ENCODE measurements at places on chromosomes 11 and 22. TPM values are rescaled to one million over a fixed set of nuclear protein-coding genes. Genes with fewer than 3 reads are reported as not detected.

- H3K4me3 ChIP-seq = no peak overlapping the region
- H3K36me3 ChIP-seq = no peaks in the 10 kb centered on the region
- H3K27me3 ChIP-seq = no peaks in the 10 kb centered on the region
- H3K4me1 ChIP-seq = no peaks in the 10 kb centered on the region
- no peak for DNase-seq
Measured at GRCh38 chr11:12075822-12076821, 34.3 kb upstream of the MICAL2 start.

DNA sequence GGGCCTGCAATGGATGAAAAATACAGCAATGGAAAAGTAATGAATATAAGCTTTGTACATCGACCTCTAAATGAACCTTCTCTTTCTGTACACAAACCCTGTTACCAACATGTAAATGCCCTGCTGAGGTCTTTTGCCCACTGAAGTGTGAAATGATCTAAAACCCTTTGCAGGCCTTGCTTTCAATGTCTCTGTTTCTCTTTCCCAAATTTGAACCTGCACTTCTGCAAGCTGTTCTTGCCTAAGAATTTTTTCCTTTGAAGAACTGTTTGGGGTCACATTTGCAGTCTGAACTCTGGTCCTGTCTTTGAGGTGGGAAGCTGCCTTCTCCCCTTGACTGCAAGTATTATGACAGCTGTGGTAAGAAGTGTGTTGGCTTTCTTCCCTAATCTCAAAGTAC lies 1237.1 kb downstream of the FAM181B start:
- no peaks in the 10 kb centered on the region for H3K36me3 ChIP-seq
- H3K27ac ChIP-seq = no peak overlapping the region
- H3K4me1 ChIP-seq = no peaks in the 10 kb centered on the region
- DNase-seq = no peak
- H3K27me3 ChIP-seq = no peaks in the 10 kb centered on the region

DNA sequence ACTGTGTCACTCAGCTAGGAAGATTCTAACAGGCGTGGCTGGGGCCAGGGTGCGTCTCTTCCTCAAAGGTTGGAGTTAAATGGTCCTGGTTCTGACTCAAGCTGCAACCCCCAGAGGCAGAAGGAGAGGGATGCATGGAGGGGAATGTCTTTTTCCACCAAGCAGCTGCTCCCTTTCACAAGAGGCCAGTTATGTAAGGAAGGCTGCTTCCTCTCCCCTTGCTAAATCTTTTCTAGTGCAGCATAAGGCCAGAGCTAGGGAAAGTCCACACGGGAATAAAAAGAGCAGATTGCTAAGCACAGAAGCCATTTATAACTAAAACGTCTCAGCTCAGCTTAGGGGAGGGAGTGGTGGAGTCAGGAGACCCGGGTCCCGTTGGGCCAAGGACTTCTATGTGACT lies 10.0 kb downstream of the PVALB start:
- no peaks in the 10 kb centered on the region for H3K36me3 ChIP-seq
- DNase-seq = no peak
- H3K4me1 ChIP-seq = no peaks in the 10 kb centered on the region
- H3K27me3 ChIP-seq = peaks cover 10% of the 10 kb centered on the region
- H3K27ac ChIP-seq = no peak overlapping the region

DNA sequence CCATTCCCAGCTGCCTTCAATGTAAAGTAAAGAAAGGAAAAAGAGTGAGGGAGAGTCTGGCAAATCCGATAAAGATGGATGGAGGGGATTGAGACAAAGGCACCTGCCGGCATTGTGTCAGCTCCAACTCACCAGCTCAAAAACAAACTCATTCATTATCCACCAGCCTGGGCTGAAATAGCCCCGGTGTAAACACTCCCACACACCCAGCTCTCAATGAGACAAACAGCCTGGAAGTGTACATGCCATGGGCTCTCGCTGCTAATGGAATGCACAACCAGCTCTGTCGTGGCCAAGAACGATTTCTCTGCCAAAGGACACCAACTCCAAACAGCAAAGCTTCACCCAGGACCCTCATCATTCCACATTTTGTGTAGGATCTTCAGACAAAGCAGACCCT lies 89.3 kb upstream of the OPCML start:
- H3K27me3 ChIP-seq = no peaks in the 10 kb centered on the region
- H3K27ac ChIP-seq = no peak overlapping the region
- H3K36me3 ChIP-seq = no peaks in the 10 kb centered on the region
- no peak for DNase-seq

- H3K4me3 ChIP-seq = no peak overlapping the region
- H3K27me3 ChIP-seq = no peaks in the 10 kb centered on the region
- H3K4me1 ChIP-seq = no peaks in the 10 kb centered on the region
- no peak overlapping the region for H3K27ac ChIP-seq
- DNase-seq = no peak
Measured at GRCh38 chr11:31764766-31765165, 46.4 kb downstream of the PAX6 start.

GRCh38 chr11:4479644-4480043 lies 2.8 kb upstream of the OR52K1 start:
- H3K4me1 ChIP-seq = no peaks in the 10 kb centered on the region
- H3K36me3 ChIP-seq = no peaks in the 10 kb centered on the region
- no peaks in the 10 kb centered on the region for H3K27me3 ChIP-seq
- H3K27ac ChIP-seq = no peak overlapping the region
- DNase-seq = no peak
- no peak overlapping the region for H3K4me3 ChIP-seq

- DNase-seq = no peak
- H3K36me3 ChIP-seq = no peaks in the 10 kb centered on the region
- H3K4me1 ChIP-seq = no peaks in the 10 kb centered on the region
- H3K27me3 ChIP-seq = peaks cover 54% of the 10 kb centered on the region
- no peak overlapping the region for H3K4me3 ChIP-seq
Measured at GRCh38 chr11:9089636-9090035, 1.8 kb downstream of the SCUBE2 start.

DNA sequence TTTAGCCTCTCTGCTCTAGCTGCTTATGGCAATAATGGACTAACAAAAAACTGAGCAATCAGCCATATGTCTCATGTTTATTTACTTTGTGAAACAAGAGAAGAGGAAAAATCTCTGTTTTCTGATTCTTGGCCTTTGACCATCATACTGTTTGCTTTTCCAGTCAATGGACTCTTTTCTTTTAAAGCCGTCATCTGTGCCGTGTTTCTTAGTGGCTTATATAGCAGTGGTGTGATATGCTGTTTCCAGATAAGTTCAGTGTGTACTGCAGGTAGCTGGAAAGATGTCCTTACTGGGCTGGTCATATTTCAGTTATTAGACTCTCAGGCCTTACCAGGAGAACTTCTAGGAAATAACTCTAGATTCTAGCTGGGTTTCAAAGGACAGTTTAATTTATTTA lies 33.6 kb upstream of the TECTA start:
- H3K4me3 ChIP-seq = no peak overlapping the region
- H3K27me3 ChIP-seq = no peaks in the 10 kb centered on the region
- no peak overlapping the region for H3K27ac ChIP-seq
- H3K36me3 ChIP-seq = peaks cover 42% of the 10 kb centered on the region
- H3K4me1 ChIP-seq = no peaks in the 10 kb centered on the region

DNA sequence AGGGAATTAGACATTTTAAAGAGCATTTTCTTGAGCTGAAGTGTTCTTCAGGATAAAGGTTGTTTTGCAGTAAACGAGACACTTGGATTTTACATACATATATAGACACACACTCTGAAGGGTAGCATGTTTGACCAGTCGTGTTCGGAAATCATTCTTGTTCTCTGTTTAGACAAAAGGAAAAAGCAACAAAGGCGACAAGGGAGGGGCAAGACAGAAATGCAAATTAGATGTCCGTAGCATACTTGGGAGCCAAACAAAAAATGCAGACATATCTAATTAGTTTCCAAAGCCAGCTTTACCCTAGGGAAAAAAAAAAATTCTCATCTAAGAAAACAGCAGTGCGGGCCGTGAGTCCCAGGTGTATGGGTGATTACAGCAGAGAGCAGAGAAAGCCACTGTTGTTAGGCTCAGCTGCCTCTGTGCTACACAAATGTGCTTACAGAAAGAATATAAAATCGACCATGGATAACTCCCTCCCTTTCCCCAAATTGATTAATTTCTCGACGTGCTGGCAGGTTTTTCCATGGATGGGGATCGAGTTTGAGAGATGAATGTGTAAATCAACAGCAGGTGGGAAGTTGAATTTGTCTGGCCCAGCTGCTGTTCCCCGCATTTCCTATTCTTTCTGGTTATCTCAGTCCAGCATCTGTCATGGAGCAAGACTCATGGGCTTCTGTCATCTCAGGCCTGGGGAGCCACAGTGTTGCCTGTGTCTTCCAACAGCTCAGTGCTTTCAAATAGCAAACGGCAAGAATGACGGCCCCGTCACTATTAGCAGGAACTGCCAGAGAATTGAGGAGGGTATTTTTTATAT lies 176.5 kb upstream of the TTC12 start:
- H3K36me3 ChIP-seq = no peaks in the 10 kb centered on the region
- H3K27me3 ChIP-seq = no peaks in the 10 kb centered on the region
- DNase-seq = no peak
- no peak overlapping the region for H3K4me3 ChIP-seq
- peak overlapping the region; percentile 82 for H3K27ac ChIP-seq

GRCh38 chr22:47572443-47572842 lies 810.0 kb downstream of the TBC1D22A start:
- H3K4me3 ChIP-seq = no peak overlapping the region
- no peak for DNase-seq
- no peaks in the 10 kb centered on the region for H3K27me3 ChIP-seq
- H3K4me1 ChIP-seq = no peaks in the 10 kb centered on the region
- no peaks in the 10 kb centered on the region for H3K36me3 ChIP-seq

- DNase-seq = peak; percentile 71
- H3K36me3 ChIP-seq = no peaks in the 10 kb centered on the region
- H3K4me3 ChIP-seq = peak within 1 kb of the TSS; percentile 79
- peak within 1 kb of the TSS; percentile 81 for H3K27ac ChIP-seq
- peaks cover 11% of the 10 kb centered on the region for H3K27me3 ChIP-seq
Measured at GRCh38 chr22:17774206-17774925, at the start of gene BID. BID (minus strand) TSS chr22:17774469; CDS start chr22:17750116, 24,353 bp downstream.

- no peaks in the 10 kb centered on the region for H3K36me3 ChIP-seq
- no peak overlapping the region for H3K27ac ChIP-seq
- DNase-seq = no peak
- no peaks in the 10 kb centered on the region for H3K27me3 ChIP-seq
Measured at GRCh38 chr11:13465909-13466371, 2.9 kb upstream of the BTBD10 start.

GRCh38 chr11:8060146-8060719 lies 20.8 kb upstream of the TUB start:
- no peaks in the 10 kb centered on the region for H3K27me3 ChIP-seq
- H3K4me3 ChIP-seq = no peak overlapping the region
- no peak for DNase-seq
- no peaks in the 10 kb centered on the region for H3K36me3 ChIP-seq

DNA sequence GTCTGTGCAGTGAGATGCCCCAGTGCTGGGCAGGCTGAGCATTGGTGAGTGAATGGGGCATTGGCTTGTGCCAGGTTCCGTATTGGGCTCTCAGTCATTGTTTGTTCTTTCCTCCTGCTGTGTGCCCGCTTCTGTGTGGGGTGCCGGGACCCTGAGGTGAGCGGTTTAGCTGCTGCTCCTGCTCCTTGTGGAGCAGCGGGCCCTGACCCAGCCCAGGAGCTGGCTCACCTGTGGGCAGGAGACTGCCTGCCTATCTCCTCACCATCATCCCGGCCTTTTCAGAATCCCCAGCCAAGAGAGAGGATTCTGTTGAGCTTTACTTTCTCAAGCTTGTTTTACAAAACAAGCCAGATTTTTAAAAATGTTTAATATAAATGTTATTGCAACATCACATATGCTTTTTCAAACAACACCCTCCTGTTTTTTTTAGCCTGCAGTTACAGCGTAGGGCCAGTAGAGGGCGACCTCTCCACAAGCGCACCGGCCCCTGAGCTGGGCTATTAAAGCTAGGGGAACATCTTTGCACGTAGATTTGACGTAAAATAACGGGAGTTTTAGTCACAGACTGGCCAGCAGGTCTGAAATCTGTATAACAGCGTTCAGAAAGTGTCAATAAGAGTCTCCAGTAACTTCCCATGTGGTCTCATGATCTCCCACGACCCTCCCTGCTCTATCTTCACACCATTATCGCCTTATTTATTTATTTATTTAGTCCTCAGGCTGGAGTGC lies 25.1 kb upstream of the RELT start:
- H3K27me3 ChIP-seq = no peaks in the 10 kb centered on the region
- peaks cover 15% of the 10 kb centered on the region for H3K36me3 ChIP-seq
- peak; percentile 81 for DNase-seq

DNA sequence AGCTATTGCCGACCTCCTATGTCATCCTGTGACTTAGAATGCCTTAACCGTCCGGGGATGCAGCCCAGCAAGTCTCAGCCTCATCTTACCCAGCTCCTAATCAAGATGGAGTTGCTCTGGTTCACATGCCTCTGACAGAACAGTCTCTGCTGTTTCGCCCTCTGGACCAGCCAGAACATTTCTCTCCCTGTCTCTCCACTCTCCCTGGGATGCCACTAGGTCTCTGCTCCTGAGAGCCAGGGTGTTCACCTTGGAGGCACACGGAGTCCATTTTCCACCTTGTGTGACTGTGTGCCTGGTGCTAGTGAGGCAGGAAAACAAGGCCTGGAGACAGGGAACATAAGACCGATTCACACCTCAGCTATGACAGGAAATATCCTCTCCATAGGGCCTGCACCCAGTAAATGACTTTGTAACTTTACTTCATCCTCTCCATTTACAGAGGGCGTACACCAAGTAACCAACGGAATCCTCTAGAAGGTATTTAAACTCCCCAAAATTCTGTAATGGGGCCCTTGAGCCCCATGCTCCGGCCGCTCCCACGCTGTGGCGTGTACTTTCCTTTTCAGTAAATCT lies 16.8 kb upstream of the B4GALNT4 start:
- H3K36me3 ChIP-seq = no peaks in the 10 kb centered on the region
- DNase-seq = no peak
- peaks cover 6% of the 10 kb centered on the region for H3K4me1 ChIP-seq
- no peaks in the 10 kb centered on the region for H3K27me3 ChIP-seq
- H3K4me3 ChIP-seq = no peak overlapping the region

- no peaks in the 10 kb centered on the region for H3K4me1 ChIP-seq
- H3K4me3 ChIP-seq = no peak overlapping the region
- H3K36me3 ChIP-seq = peaks cover 72% of the 10 kb centered on the region
- H3K27me3 ChIP-seq = no peaks in the 10 kb centered on the region
- no peak for DNase-seq
Measured at GRCh38 chr11:120471131-120471530, 40.4 kb upstream of the GRIK4 start.

- H3K4me3 ChIP-seq = no peak overlapping the region
- H3K27ac ChIP-seq = no peak overlapping the region
- H3K27me3 ChIP-seq = no peaks in the 10 kb centered on the region
Measured at GRCh38 chr22:44642096-44642644, 59.8 kb upstream of the PRR5 start.

DNA sequence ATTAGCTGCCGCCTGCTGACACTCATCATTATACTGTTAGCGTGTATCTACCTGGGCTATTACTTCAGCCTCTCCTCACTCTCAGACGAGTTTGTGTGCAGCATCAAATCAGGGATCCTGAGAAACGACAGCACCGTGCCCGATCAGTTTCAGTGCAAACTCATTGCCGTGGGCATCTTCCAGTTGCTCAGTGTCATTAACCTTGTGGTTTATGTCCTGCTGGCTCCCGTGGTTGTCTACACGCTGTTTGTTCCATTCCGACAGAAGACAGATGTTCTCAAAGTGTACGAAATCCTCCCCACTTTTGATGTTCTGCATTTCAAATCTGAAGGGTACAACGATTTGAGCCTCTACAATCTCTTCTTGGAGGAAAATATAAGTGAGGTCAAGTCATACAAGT lies 51.1 kb downstream of the PANX1 start:
- H3K36me3 ChIP-seq = peaks cover 48% of the 10 kb centered on the region
- no peaks in the 10 kb centered on the region for H3K27me3 ChIP-seq
- DNase-seq = no peak
- no peak overlapping the region for H3K27ac ChIP-seq
- no peaks in the 10 kb centered on the region for H3K4me1 ChIP-seq

Gene VSIG2
- total RNA-seq = 3.6 TPM

Gene C11orf65
- total RNA-seq = 1.8 TPM

Gene C11orf97
- not detected for total RNA-seq

Gene TUBA8
- 0.79 TPM for total RNA-seq
